ENCODE measurements at places on chromosomes 4 and X.

GRCh38 chrX:47327902-47328301 lies 42.5 kb upstream of the ZNF157 start:
- no peak for DNase-seq

DNA sequence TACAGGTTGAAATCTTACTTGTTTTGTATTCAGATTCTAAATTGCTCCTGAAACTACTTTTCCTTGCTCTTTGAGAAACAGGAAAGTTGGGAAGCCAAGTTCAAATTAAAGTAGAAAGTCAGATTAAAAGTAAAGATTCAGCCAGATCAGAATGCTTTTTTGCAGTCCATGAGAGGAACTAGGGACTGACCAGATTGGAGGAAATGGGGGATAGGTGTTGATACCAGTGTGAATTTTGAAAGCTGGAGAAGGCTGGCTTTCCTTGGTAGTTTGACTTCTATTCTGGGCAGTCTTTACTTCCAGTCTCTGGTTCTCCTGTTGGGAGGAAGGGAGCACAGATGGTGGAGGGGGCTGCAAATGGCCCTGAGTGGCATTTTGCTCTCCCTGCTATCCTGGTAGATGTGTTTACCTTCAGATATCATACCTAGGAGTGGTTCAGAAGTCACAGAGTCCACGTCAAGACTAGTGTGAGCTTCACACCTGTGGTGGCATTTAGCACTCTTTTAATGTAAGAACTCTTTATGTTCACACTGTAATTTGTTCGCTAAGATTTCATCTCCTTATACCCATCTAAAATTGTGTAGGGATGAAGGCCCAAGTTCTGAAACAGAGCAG lies 68.8 kb downstream of the FNIP2 start:
- no peak for DNase-seq

DNA sequence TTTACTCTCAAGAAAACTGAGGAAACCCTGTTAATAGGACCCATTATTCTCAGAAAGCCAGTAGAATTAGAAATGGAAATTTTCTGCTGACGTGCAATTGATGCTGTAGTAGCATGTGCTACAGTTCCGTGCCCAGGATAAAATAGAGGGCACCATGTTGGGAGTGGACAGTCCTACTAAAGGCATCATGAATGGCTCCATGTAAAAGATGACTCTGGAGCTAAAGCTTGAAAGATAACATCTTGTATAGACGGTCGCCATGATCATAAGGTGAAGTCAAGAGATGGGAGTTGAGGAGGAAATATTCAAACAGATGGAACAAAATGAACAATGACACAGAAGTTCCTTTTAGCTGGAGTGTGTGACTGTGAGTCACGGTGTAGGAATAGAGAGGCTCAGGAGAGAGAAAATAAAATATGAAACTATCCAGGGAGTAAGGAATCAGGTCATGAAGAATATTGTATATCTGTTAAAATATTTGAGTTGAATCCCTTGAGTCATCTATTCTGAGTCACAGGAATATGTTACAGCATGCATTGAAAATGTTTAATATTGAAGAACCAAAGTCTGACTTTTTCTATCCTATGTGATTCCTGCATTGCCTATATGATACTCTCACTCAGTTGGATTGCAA lies 31.8 kb downstream of the ANXA10 start:
- no peak for DNase-seq

- no peak for DNase-seq
Measured at GRCh38 chr4:153143527-153144348, 60.5 kb upstream of the TRIM2 start.

GRCh38 chr4:65552057-65552456 lies 118.2 kb downstream of the EPHA5 start:
- no peak for DNase-seq

GRCh38 chr4:155403886-155404285 lies 27.1 kb upstream of the MAP9 start:
- no peak for DNase-seq

- DNase-seq: no peak
Measured at GRCh38 chr4:186772936-186773487, 49.4 kb upstream of the FAT1 start.

DNA sequence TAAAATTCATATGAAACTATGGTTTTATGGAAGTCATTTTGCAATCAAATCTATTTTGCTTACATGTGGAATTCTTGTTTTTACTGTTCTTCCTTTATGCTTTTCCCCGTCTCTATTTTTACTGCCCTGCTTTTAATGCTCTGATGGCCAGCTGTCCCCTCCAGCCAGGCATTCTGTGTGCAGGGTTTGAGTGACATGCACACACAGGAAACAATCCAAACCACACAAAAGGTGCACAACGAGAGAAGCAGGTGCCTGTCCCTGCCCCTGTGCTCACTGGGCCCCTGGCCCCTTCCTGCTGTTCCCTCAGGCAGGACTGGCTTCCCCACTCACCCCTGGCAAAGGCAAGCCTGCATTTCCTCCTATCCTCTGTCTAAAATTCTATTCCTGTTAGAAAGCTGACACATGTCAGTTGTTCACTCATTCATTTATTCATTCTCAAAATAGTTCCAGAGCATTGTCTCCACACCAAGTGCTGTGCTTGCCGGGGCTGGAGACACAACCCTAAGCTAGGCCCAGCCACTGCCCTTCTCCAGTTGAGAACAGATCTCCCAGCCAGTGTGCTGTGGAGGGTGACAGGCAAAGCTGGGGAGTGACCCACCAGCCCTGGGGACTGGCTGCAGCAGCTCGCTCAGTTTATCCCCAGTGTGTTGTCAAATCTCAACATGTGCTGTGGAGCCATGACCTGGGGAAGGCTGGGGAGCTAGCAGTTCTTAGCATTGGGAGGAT lies 346.3 kb downstream of the FBXW7 start:
- DNase-seq: no peak

All from right cardiac atrium (tissue), 5 donors.